ENCODE measurements at places on chromosomes 5 and 9.
A peak's percentile ranks its signal among the peaks of the same experiment; 100 is the strongest.

GRCh38 chr5:53782620-53783019 is 222.2 kb downstream of the NDUFS4 start:
- DNase-seq, result no peak

DNA sequence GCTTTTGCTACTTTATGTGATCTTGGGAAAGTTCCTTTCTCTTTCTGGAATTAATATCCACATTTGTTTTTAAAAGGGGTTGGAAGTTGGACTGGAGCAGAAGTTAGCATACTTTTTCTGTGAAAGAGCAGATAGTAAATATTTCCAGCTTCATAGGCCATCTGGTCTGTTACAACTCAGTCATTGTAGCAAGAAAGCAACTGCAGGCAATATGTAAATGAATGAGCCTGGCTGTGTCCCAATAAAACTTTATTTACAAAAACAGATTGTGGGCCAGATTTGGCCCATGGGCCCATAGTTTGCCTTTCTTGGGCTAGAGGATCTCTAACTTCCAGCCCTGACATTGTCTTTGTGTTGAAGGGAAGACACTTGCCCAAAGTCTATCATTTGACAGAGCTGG is 104.4 kb downstream of the ACTL7B start:
- DNase-seq, result no peak

DNA sequence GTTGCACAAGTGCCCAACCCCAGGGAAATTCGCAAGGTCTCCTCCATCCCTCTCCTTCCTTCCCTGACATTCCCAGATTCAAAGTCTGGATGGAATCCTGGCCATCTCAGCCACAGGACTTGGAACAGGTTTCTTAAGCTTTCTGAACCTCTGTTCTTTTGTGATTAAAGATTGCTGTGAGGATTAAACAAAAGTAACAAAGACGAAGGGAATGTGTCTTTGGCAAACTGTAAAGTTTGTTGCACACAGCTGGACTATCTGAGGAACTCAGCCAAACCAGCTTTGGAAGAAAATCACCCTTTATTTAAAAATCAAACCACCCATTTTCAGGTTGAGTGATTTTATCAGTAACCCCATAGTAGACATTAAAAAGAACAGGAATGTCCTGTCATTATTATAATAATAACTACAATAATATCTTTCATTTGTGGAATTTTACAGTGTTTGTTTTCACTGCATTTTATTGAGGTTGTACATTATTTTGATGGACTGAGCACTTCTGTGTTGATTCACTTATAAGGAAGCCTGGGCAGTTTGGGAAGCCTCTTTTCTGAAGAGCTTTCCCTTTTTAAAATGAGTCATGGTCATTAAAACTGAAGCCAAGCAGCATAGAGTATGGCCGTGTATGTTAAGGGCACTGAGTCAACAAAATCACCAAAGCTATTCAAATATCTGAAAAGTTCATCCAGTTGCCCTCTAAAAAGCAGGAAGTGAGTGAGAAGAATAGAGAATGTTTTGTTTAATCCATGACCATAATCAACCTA is 310.2 kb downstream of the AGTPBP1 start:
- peak; percentile 19 for DNase-seq

DNA sequence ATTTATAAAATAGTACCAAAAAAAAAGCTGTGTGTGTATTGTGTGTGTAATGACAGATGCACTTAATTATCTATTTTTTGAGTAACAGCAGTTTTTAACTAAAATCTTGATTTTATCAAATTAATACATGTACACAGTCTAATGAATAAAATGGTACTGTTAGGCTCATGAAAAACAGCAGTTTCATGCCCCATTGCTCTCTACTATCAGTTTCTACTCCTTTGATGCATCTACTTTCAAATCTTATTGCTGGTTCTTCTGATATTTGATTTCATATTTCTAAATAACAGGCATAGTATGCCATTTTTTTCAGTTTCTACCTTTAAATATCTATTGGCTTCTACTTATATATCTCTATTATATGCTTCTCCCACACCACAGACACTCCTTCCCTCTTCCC is 117.4 kb downstream of the CCDC171 start:
- no peak for DNase-seq

- DNase-seq, result peak; percentile 88
Measured at GRCh38 chr5:132422720-132423437, 53.4 kb downstream of the SLC22A5 start.

DNA sequence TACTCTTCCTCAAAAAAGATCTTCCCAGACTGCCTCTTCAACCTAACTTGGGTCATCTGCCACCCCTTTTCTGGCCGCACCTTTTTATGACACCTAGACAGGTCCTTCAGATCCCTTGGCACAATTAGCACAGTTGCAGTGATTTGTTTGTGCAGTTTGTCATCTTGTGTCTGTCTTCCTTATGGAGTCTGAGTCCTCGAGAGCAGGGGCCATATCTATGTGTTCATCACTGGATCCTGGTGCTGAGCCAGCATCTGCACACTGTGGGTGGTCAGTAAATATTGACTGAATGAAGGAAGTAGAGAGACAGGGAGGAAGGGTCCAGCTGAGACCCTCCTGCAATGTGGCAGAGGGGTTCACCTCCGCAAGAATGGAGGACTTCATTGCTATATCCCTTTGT is 14.4 kb downstream of the ERGIC1 start:
- DNase-seq, result no peak
